ENCODE measurements at places on chromosomes 5 and 9.

GRCh38 chr5:15463231-15463980 is 36.6 kb upstream of the FBXL7 start:
- DNase-seq: no peak

DNA sequence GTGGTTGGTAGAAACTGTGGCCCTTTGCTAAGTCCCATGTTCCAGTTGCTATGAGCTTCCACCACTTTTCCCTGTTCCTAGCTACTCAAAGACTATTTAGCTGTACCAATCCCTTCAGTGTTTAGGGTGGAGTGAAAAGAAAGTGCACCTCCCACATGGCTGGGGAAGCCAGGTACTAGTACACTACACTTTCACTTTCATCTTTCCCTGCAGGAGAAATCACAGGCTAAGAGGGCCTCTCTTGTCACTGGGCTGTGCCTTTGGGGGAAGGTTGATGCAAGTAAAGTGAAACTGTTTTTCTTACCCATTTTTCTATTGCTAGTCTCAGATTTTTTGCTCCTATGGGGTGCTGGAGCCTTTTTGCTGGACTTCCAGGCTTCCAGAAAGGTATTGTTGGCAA is 33.5 kb upstream of the CKS2 start:
- DNase-seq: no peak

GRCh38 chr9:82961504-82962125 is 101.3 kb downstream of the RASEF start:
- DNase-seq: peak; percentile 16

DNA sequence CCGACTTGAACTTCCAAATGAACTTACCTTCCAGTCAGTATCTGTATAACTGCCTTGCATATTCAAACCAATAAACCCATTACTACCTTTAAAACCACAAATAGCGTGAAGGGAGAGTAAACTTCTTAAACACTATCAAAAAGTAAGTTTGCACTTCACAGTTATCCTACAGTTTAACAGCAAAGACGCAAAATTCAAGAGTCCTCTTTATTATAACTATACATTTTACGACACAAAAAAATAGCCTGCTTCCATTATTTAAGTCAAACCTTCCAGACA is 1.8 kb downstream of the PTBP3 start:
- DNase-seq: no peak

DNA sequence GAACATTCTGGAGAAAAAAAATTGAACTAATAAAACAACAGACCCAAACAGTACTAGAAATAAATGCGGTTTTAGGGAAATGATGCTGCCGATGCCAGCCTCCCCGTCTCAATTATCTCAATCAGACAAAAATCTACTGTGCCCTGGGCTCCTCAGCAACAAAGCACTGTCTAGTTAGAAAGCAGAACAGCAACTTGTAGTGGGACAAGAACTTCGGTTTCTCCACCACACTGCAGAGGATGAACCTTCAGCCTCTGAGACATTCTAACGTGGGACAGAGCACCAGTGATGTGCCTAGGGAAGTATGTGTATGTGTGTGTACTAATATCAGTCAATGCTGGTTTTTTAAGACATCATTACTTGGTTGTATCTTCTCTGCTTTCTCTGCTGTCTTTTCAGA is 11.1 kb upstream of the CAST start:
- no peak for DNase-seq

GRCh38 chr5:57303985-57304384 is 130.1 kb downstream of the GPBP1 start:
- no peak for DNase-seq

- DNase-seq: no peak
Measured at GRCh38 chr9:33147416-33148169, 19.5 kb downstream of the B4GALT1 start.

- no peak for DNase-seq
Measured at GRCh38 chr5:158877124-158877581, 222.6 kb downstream of the EBF1 start.

GRCh38 chr9:6790866-6791265 is 33.1 kb downstream of the KDM4C start:
- no peak for DNase-seq

- DNase-seq: no peak
Measured at GRCh38 chr9:17520268-17521064, 58.4 kb upstream of the SH3GL2 start.

DNA sequence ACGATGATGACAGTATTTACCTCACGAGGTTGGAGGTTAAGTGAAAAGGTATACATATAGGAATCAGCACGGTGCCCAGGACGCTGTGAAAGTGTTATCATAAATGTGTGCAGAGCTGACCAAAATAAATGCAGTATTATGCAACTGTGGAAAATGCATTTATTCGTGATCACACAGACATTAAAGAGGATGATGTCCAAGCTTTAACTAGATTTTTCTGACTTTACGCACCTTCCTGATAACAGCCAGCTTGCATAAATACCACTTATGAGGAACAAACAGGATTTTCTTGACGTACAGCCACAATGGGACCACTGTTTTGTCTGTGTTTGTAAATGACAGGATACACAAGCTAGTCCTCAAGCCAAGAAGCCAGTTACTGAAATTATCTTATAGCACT is 71.4 kb upstream of the ATP10B start:
- no peak for DNase-seq

DNA sequence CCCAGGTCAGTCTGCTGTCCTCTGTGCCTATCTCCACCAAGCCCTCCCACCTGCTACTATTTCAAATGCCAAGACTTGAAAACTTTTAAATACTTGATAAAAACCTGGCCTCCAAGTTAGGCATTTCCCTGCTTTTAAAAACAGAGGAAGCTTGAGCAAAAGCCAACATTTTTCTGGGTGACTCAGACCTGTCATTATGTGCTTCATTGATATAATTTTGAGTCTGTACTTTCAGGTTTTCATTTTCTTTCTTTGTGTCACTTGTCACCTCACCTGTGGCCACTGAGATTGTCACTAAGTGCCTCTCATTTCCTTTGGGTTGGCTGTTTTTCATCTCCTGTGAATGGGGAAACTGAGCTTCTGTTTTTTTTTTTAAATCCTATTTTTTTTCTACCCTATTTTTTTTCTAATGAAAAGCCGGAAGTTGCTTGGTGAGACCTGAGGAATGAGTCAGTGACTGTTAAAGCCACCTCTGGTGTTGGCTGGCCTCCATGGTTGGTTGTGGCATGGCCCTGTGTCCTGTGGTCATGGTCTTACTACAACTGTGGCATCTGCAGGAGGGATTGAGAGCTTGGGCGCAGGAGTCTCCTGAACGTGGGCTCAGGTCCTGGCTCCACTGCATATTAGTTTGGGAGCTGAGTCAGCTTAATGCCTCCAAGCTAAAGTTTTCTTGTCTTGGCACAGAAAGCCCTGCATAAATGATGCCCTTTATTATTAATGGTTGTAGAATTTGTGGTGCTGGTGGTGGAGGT is 56.7 kb downstream of the ARHGAP26 start:
- no peak for DNase-seq

DNA sequence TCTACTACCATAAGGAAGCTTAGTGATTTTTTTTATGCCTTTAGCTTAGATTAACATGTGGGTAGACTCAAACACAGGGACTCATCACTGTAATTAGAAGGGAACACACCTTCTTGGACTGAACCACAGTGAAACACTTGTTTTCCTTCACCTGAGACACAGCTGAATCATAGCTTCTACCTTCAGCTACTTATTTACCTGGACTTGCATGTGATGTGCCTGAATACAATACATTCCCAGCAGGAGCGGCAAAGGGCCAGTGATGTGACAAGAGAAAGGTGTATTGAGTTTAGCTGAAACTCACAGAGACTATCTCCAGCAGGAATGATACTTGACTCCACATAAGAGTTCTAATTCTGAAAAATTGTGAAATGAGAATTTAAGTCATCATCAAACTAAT is 37.8 kb downstream of the GRAMD2B start:
- no peak for DNase-seq

GRCh38 chr5:150119421-150120061 is 33.2 kb upstream of the CSF1R start:
- DNase-seq: no peak

DNA sequence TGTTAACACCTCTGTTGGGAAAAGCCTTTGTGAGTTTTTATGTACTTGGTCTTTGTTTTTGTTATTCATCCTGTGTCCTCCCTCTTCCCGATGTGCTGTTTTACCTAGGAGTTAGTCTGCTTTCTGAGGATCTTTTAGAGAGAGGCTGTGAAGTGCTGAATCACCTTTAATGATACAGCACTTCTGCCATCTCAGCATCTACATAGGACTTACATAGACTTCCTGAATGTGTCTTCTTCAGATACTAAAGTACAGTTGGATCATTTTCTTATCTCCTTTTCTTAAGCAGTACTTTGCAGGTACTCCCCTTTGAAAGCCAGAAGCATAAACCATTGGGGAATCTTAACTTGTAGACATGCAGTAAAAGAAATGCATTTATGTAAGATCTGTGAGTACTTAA is 31.5 kb downstream of the OTULIN start:
- no peak for DNase-seq

DNA sequence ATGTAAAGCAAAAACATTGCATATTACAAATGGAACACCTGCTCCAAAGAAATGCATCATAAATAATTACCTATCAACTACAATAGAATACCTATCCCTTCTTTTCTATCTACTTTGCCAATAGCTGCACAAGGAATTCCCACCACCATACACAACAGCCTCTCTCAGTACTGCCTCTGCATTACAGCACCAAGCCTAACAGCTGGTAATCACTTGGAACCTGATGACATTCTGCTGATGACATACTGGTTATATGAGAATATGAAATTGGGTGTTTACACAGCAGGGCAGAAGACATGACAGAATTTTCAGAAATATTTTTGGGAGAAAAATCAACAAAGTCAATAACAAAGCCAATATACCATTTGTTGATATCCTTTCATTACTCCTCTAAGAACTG is 43.2 kb downstream of the PSMB7 start:
- no peak for DNase-seq

DNA sequence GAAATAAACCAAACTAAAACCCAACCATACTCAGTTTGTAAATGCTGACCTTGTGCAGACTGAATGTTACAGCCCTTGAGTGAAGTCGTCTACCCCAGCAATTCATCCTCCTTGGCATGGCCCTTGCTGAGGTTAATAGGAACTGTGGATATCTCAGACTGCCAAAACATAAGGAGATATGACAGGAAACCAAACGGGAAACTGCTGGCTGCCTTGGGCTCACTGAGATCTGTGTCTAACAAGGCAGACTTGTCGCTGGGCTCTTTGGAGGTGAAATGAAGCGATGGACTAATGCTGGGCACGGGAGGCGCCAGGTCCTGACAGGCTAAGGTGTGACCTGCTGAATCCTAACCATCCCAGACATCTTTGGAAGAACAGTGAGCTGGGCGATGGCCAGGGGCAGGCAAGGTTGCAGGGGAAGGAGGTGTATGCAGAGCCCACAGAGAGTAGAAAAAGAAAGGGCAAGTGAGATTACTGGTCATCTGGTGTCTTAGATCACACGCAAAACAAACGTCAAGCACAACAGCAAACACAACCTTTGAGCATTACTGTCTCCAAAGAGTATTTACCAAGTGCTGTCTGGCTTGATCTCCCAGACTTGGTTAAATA is 44.6 kb upstream of the ALDH1A1 start:
- no peak for DNase-seq

DNA sequence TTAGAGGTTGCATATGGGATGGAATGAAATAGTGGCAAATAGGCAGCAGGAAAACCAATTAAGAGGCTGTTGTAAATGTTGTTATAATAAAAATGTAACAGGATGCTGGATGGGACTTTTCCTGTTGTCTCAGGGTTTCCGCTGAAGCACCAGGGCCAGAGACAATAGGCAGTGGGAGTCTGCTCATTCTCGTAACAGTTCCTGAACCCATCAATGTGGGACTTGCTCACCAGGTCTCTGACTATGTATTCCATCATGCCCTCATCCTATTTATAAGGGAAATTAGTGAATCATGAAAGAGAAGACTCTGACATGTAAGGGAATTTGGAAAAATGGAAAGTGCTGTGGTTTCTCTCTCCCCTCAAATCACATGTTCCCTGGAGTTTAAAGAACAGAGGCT is 23.5 kb upstream of the SSBP2 start:
- no peak for DNase-seq

- DNase-seq: no peak
Measured at GRCh38 chr9:100639854-100640253, 62.0 kb downstream of the CAVIN4 start.

- DNase-seq: no peak
Measured at GRCh38 chr5:157143127-157143971, 684 bp upstream of the MED7 start.

- DNase-seq: no peak
Measured at GRCh38 chr9:84932915-84933527, 263.5 kb downstream of the NTRK2 start.

DNA sequence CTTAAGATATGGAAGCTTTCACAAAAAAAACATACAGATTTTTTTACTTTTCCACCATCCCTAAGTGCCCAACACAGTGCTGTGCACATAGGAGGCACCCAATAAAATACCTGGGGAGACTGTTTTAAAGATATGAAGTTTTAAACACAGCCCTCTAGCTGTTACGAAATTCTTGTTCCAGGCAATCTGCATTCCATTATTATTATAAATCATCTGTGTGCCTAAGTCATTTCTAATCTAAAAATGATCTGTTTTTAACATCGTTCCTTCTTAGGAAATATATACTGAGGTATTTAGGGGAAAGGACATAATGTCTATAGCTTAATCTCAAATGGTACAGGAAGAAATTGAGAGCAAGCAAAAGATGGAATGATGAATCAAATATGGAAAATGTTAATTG is 32.7 kb upstream of the ISCA1 start:
- DNase-seq: no peak

DNA sequence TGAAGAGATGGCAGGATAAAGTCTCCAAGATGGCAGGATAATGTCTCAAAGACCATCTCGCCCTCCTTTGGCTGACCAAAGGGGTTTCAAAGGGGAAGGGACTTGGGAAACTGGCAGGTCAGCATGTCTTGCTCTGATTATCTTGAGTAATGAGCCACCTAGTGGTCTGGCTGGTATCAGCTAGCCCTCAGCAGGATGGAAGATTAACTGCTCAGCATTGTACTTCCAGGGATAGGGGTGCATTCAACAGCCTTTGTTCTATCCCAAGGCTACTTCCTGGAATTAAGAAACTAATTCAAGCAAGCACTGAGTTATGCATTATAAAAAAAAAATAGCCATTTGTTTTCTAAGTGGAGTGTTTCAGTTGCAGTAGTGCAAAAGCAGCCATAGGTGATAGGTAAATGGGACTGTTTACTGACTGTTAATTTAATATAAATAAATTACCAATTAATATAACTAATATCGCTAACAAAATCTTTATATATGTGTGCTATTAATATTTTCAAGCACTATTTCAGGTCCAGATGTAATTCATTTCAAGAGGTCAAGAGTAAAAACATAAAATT is 555.5 kb downstream of the CDH9 start:
- no peak for DNase-seq

Measured in SK-N-MC (cell line).